Prostate gland (tissue), 2 donors: ENCODE measurements at places on chromosomes 5 and 9.

- H3K4me1 ChIP-seq: no peaks in the 10 kb centered on the region
- no peaks in the 10 kb centered on the region for H3K27me3 ChIP-seq
- no peaks in the 10 kb centered on the region for H3K36me3 ChIP-seq
- H3K4me3 ChIP-seq: no peak overlapping the region
- DNase-seq: no peak
- H3K27ac ChIP-seq: no peak overlapping the region
Observed at GRCh38 chr9:37503736-37504135, 18.0 kb downstream of the POLR1E start.

- H3K27me3 ChIP-seq: no peaks in the 10 kb centered on the region
- H3K4me1 ChIP-seq: no peaks in the 10 kb centered on the region
- no peak for DNase-seq
- H3K36me3 ChIP-seq: no peaks in the 10 kb centered on the region
- no peak overlapping the region for H3K4me3 ChIP-seq
Observed at GRCh38 chr5:124365361-124365801, 381.1 kb downstream of the ZNF608 start.

GRCh38 chr5:77635917-77636640 lies 2.4 kb downstream of the OTP start:
- no peak overlapping the region for H3K4me3 ChIP-seq
- H3K27ac ChIP-seq: no peak overlapping the region
- no peak for DNase-seq
- H3K36me3 ChIP-seq: no peaks in the 10 kb centered on the region

DNA sequence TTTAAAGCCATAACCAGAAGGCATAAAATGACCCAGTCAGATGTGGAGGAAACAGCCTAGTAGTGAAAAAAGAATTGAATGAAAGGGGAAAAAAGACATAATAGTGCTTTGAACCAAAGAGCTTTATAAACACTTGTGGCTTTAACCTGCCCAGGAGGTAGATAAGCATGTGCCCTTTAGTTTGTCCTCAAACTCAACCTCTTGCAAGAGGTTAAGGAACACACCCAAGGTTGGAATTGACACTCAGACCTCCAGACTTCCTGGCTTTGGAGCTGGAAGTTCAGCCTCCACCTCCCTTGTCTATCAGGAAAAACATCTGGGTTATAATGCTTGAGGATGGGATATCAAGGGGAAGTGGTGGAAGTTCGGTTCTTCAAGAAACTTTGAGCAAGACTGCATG lies 16.3 kb downstream of the NDUFA8 start:
- no peaks in the 10 kb centered on the region for H3K36me3 ChIP-seq
- no peaks in the 10 kb centered on the region for H3K4me1 ChIP-seq
- H3K27ac ChIP-seq: no peak overlapping the region

DNA sequence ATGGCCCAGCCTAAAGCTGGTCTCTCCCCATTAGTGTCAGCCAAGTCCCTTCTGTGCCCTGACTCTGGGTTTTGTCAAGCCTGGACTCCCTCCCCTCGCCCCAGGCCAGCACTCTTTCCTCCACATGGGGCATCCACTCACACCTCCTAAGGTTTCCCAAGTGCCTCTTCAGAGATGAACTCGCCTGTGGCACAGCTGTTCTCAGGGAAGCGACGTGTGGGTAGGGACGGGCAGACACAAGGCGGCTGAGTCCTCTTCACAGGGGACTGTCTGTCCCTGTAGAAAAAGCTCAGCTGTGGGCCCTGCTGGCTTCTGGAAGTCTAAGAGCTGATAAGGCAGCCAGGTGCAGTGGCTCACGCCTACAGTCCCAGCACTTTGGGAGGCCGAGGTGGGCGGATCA lies 78.5 kb downstream of the CACNA1B start:
- H3K36me3 ChIP-seq: no peaks in the 10 kb centered on the region
- no peak overlapping the region for H3K4me3 ChIP-seq
- no peaks in the 10 kb centered on the region for H3K27me3 ChIP-seq
- no peaks in the 10 kb centered on the region for H3K4me1 ChIP-seq

GRCh38 chr9:120345379-120345778 lies 234.6 kb downstream of the CDK5RAP2 start:
- H3K4me1 ChIP-seq: no peaks in the 10 kb centered on the region
- no peak for DNase-seq
- no peaks in the 10 kb centered on the region for H3K36me3 ChIP-seq
- H3K4me3 ChIP-seq: no peak overlapping the region

DNA sequence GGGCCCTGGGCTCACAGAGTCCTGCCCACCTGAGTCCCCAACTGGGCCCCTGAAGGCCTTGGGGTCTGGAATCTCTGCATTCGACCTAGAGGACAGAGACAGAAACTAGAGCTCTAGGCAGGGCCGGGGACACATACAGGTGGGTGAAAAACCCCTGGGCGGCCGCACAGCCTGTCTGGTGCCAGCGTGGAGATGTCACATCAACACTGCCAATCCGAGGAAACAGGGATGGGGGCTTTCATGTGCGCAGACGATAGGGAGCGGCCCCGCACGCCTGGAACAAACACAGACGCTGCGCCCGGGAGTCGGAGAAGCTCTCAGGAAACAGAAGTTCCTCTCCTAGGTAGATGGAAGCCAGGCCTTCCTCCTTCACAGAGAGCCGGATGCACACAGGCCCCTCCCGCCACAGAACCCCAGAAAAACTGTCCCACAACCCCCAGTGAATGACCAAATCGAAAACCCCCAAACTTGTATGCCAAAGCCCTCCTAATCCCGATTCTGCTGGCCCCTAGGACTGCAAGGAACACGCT lies 1.8 kb downstream of the GRM6 start:
- no peak overlapping the region for H3K4me3 ChIP-seq
- H3K27me3 ChIP-seq: peaks cover 2% of the 10 kb centered on the region
- no peaks in the 10 kb centered on the region for H3K36me3 ChIP-seq
- no peak overlapping the region for H3K27ac ChIP-seq

DNA sequence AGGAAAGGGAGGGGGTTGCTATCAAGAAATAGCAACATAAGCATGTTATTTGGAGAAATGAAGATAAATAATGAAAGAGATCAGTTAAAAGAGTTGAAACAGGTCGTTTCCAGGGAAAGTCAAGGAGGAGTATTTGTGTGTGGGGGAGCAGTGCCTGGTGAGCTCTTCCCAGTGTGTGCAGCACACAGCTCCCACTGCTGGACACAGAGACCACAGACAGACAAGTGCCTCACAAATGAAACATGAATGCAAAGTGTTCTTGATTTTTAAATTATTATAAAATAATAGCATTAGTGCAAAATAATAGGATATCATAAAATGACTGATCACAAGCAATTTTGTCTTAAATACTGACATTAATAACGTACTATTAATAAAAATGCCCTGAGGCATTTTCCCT lies 40.8 kb downstream of the LIFR start:
- H3K4me3 ChIP-seq: no peak overlapping the region
- no peaks in the 10 kb centered on the region for H3K36me3 ChIP-seq
- no peaks in the 10 kb centered on the region for H3K27me3 ChIP-seq
- no peak for DNase-seq
- no peak overlapping the region for H3K27ac ChIP-seq
- no peaks in the 10 kb centered on the region for H3K4me1 ChIP-seq

- no peak overlapping the region for H3K27ac ChIP-seq
- no peaks in the 10 kb centered on the region for H3K27me3 ChIP-seq
Observed at GRCh38 chr5:129077433-129078075, 17.0 kb upstream of the ISOC1 start.

- no peak overlapping the region for H3K27ac ChIP-seq
- no peaks in the 10 kb centered on the region for H3K27me3 ChIP-seq
- no peaks in the 10 kb centered on the region for H3K36me3 ChIP-seq
- no peak overlapping the region for H3K4me3 ChIP-seq
Observed at GRCh38 chr9:7974335-7974960, 174.9 kb upstream of the DMAC1 start.
